ENCODE measurements at places on chromosomes 7 and 10. TPM values are rescaled to one million over a fixed set of nuclear protein-coding genes. Genes with fewer than 3 reads are reported as not detected.

GRCh38 chr7:158473221-158473620 is 114.4 kb downstream of the PTPRN2 start:
- no peak for DNase-seq

The HSPA12A gene
- 33.0 TPM for total RNA-seq

The ENTPD1 gene
- 6.9 TPM for total RNA-seq

The ADAP1 gene
- total RNA-seq = 33.8 TPM

DNA sequence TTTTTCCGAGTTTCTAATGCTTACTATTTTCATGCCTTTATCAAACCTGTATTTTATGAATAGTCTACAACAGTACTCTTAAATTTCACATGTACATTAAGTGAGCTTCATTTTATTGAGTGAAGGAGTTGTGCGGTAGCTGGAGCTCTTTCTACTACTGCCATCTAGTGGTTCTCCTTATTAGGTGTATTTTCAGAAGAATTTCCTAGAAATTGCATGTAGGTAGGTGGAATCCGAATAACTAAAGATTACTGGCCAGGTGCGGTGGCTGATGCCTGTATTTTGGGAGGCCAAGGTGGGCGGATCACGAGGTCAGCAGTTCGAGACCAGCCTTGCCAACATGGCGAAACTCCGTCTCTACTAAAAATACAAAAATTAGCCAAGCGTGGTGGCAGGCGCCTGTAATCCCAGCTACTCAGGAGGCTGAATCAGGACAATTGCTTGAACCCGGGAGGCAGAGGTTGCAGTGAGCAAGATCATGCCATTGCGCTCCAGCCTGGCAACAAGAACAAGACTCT is 38.3 kb downstream of the LRRC72 start:
- DNase-seq = no peak

DNA sequence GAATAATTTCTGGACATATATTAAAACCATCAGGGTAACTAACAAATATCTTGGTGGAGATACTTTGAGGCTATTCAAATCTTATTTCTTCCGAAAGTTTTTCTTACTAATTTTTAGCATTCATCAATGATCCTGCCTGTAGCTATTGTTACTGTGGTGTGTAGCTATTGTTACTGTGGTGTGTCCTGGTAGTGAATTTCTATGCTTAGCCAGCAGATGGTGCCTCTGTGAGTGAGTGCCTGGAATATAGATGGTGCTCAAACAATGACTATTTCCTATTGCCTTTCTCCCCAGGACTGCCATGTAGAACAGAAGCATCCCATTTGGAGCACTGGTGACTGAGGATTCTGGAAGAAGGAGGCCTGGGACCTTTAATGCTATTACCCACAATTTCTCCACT is 245.7 kb downstream of the CCSER2 start:
- DNase-seq = no peak

DNA sequence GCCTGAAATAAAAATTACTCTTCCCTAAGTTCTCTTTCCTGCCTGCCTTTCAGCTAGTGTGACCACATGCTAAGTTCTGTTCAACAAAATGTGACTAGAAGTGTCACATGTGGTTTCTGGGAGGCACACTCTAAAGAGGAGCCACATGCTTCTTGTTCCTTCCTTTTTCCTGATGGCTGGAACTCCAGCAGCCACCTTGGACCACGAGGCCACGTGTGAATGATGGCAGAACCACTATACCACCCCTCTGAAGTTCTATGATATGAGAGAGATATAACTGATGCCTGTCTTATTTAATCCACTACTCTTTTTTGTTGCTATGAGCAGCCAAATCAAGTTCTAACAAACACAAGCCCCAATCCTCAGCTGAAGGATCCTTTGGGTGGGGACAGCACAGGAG is 8.1 kb downstream of the PODXL start:
- no peak for DNase-seq

The GLI3 gene
- total RNA-seq = 2.4 TPM

GRCh38 chr7:1027242-1028043 is 16.9 kb upstream of the GPR146 start:
- no peak for DNase-seq

The FFAR4 gene
- not detected for total RNA-seq

DNA sequence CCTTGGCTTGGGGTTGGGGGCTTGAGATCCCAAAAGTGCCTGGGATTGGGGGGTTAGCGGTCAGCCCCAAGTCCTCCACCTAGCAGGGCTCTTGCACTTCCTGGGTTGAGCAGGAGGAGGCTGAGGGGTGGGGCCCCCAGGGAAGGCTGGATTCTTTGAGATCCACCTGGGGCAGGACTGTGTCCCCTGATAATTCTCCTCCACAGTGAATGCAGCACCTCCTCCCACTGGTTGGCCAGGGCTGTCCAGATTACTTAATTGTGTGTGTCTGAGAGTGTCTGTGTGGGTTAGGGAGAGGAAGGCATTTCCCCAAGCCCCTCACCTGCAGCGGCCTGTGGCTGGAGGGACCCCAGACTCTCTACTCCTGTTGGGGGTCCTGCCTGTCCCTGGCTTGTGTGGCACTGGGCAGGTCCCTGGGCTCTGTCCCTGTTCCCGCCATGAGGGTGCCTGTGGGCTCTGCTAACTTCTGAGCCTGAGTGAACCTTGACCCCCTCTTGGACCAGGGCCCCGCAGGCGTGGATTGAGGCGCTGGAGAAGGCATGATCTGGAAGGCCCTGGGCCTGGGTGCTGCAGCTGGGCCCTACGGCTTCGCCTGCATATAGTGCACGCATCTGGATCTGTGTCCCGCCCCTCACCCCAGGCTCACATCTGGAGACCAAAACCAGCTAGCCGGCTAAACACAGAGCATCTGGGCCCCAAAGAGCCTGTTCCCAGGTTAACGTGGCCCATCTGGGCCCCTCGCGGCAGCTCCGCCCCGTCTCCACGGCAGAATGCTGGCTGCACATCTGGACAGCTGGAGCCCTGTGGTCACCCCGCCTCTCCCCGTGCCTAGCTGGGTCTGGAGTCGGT is 10.4 kb downstream of the TMEM270 start:
- no peak for DNase-seq

DNA sequence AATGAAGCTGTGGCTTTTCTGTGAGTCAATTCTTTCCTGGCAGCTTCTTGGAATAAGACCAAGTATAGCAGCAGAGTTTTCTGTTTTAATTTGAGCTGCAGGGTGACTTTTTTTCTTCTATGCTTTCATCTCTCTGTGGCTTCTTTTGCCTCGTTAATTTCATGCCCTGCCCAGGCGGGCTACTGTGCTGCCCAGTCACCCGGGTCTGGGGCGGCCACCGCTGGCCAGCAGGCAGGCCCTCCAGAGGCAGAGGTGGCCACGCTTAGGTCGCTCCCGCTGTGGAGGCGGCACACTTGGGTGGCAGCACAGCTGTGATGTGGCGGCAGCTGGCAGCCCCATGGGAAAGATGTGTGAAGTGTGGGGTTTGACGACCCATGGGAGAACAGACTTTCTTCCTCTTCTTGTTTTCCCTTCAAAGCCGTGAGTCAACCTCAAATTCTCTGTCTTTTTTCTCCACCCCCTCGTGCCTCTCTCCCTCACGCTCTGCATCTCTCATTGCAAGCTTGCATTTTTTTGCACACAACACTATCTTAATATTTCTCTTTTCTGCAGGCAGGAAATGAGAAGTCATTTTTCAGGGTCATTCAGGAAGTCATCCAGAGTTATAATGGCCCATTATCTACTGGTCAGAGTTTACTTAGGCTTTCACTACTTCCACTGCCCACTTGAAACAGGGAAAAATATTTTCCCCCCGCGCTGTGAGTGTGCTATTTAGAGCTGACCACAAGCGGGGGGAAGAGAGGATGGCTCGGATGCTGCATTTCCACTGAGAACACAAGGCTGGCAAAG is 67.8 kb downstream of the EGFR start:
- DNase-seq = peak; percentile 36

The BHLHA15 gene
- 8.6 TPM for total RNA-seq

The SERPINE1 gene
- total RNA-seq = under 0.01 TPM

DNA sequence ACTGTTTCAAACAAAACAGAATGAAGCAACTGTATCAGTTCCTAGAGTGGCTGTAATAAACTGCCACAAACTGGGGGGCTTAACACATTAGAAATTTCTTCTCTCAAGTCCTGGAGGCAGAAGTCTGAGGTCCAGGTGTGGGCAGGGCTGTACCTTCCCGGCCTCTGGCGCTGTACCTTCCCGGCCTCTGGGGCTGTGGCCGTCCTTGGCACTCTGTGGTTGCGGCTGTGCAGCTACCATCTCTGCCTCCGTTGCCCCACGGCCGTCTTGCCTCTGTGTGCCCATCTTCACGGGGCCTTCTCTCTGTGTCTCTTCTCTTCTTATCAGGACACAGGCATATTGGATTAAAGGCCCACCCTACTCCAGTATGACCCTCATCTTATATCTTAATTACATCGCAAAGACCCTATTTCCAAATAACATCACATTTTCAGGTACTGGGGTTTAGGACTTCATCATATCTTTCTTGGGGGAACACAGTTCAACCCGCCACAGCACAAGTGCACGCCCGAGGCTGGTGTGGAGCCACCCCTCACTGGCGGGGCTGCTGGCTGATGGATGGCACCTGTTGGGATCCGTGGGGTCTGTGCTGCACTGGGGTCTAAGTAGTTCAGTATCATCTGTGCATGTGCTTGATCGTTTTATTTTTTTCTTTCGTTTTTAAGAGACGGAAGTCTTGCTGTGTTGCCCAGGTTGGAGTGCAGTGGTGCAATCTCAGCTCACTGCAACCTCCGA is 123.2 kb downstream of the ACTR3B start:
- DNase-seq = no peak

The UPK3B gene
- total RNA-seq = not detected

The AQP1 gene
- total RNA-seq = 0.82 TPM

GRCh38 chr7:157408258-157409101 is 71.7 kb downstream of the DNAJB6 start:
- DNase-seq = no peak

The LIPF gene
- total RNA-seq = not detected

DNA sequence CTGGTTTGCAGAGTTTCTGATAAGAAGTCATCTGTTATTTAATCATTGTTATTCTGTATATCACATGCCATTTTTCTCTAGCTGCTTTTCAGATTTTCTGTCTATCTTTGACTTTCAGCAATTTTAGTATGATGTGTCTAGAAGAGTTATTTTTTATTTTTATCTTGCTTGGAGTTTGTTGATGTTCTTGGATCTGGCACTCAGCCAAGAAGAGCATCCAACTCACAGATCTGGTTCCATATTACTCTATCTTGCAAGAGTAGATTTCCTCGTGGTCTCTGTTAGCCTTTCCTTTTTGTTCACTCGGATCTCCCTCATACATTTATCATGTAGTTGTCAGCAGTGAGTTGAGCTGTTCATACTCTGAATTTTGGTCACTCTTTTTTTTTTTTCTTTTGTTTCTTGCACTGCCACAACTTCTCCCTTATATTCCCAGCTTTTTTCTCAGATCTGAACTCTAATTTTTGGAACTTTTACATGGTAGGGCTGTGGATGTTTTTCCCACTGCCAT is 54.8 kb upstream of the CALCR start:
- no peak for DNase-seq

DNA sequence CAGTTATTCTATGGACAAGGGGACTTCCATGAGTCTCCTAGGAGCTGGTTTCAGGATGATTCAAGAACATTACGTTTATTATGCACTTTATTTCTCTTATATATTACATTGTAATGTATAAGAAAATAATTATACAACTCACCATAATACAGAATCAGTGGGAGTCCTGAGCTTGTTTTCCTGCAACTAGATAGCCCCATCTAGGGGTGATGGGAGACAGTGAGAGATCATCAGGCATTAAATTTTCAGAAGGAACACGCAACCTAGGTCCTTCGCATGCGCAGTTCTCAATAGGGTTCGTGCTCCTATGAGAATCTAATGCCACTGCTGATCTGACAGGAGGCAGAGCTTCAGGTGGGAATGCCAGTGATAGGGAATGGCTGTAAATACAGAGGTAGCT is 137.9 kb downstream of the ANKRD30A start:
- DNase-seq = no peak

DNA sequence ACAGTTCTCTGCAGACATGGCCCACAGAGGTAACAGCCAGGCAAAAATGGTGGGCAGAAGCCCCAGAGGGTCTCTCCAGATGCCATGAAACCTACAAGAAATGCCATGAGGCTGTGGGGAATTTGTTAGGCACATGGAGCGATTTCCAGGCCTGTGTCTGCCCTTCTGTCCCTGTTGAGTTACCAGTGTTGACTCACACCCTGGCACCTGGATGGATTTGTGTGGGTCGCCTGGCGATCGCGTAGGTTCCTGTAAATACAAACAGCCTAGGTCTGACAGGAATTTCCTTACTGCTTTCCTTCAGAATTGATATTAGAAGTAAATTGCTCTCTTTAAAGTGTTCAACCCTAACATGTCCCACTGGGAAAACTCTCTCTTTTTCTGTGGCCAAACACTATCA is 164.9 kb upstream of the EEPD1 start:
- no peak for DNase-seq

The PTN gene
- 154 TPM for total RNA-seq

The CRTAC1 gene
- total RNA-seq = 7.3 TPM

- DNase-seq = no peak
Observed at GRCh38 chr7:56250135-56250534, 133.9 kb upstream of the NUPR2 start.

DNA sequence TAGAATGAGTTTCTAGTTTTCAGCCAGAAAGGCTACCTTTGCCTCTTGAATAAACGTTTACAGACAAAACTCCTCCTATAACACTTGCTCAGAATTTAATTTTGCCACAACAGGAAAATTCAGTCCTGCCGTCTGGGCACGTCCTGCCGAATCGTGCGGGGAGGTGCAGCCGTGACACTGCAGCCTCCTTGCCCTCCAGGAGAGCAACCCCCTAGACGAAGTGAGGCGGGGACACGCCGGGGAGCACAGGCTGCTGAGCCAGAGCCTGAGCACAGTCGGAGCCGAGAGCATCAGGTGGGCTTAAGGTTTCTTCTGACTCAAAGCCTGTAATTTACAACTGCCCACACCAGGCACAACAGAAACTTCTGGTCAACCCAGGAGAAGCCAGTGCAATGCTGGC is 102.3 kb downstream of the DYNC2I1 start:
- DNase-seq = no peak

The TRIM4 gene
- 10.6 TPM for total RNA-seq

The SMIM30 gene
- 24.5 TPM for total RNA-seq

The ANXA8L1 gene
- not detected for total RNA-seq

DNA sequence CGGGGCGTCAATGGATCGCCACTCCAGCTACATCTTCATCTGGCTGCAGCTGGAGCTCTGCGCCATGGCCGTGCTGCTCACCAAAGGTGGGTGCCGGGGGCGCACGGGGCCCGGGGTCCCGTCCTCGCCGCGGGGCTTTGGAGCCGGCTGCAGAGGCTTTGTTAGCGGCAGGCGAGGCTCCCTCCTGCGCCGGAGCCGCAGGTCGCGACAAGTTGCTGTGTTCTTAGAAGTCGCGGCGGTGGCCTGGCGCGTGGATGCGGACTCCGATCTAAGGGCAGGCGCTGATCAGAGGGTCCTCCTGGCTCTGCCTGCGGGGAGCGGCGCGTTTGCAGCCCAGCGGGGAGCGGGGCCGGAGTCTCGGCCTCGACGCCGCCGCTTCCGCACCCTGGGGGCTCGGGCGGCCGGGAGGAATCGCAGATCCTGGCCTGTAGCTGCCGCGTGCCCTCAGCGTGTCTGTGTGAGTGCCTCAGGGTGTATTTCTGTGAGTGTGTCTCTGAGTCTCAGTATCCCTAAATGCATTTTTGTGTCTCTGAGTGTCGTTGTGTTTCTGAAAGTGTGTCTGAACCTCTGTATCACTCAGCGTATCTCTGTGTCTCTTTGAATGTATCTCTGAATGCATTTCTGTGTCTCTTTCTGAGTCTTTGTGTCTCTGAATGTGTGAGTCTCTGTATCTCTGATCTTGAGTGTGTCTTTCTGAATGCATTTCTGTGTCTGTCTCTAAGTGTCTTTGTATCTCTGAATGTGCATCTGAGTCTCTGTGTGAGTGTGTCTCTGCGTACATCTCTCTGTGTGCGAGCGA is 766 bp downstream of the BAMBI start:
- DNase-seq = no peak

- DNase-seq = peak; percentile 49
Observed at GRCh38 chr10:121596689-121597503, 1.3 kb downstream of the FGFR2 start.

The TMEM248 gene
- 46.9 TPM for total RNA-seq
